Inflammatory macrophage (primary cell): ENCODE measurements at places on chromosomes 12 and 14.

GRCh38 chr14:60723116-60723906 lies 840 bp downstream of the SIX4 start:
- DNase-seq: no peak

DNA sequence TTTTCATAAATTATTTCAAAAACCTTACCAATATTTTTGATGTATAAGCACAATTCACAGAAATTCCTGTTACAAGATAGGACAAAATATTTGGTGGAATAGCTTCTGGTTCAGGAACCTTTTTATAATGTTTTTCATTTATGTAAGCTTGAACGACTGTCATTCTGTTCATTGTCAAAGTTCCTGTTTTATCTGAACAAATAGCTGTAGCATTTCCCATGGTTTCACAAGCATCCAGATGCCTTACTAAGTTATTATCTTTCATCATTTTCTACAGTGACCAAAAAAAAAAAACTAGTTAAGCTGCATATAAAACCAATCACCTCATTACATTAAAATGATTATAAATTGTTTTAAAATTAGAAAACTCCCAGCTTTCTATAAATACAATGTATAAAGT lies 87.1 kb downstream of the ATP2B1 start:
- DNase-seq: peak; percentile 69

- DNase-seq: no peak
These were observed 38.1 kb downstream of the GCH1 start for GRCh38 chr14:54864526-54864925.

GRCh38 chr12:76462668-76463224 lies 96.8 kb downstream of the OSBPL8 start:
- DNase-seq: no peak

GRCh38 chr14:79515158-79515557 lies 696.1 kb downstream of the DIO2 start:
- no peak for DNase-seq

DNA sequence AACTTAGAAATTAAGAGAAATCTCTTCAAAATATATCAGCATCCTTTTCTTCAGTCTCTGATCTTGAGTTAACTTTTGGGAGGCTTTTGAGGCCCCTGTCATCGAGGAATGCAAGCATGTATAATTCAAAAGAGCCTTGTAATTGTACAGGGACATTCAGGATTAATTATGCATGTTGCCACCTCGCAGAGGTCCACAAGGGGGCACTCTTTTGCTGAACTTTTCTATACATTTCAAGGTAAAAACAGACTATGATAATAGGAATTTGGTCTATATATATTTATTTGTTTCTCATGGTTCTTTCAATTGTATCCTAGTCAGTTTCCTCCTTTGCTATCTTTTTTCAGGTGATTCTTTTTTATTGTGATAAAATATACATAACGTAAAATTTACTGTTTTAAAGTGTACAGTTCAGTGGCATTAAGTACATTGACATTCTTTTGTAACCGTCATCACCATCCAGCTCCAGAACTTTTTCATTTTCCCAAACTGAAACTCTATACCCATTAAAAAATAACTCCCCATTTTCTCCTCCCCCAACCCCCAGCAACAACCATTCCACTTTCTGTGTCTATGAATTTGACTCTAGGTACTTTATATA lies 47.0 kb upstream of the SLC2A13 start:
- peak; percentile 82 for DNase-seq
